Placental epithelial cell (primary cell): ENCODE measurements at places on chromosomes 16 and 17. TPM values are rescaled to one million over a fixed set of nuclear protein-coding genes. Genes with fewer than 3 reads are reported as not detected.

REXO5 gene
- 6.8 and 13.7 TPM in 2 replicates for total RNA-seq

EPOP gene
- total RNA-seq, result 2.4 and 6.2 TPM in 2 replicates

ZNRF1 gene
- 10.6 and 15.8 TPM in 2 replicates for total RNA-seq

CA5A gene
- not detected in 2 replicates for total RNA-seq

CMTR2 gene
- 33.8 and 40.2 TPM in 2 replicates for total RNA-seq

VWA3A gene
- total RNA-seq, result not detected in 2 replicates

CTRB2 gene
- not detected in 2 replicates for total RNA-seq

TAT gene
- total RNA-seq, result not detected in 2 replicates

TPSD1 gene
- not detected in 2 replicates for total RNA-seq

CHST6 gene
- 0.33 and 0.79 TPM in 2 replicates for total RNA-seq

PEMT gene
- 11.0 and 41.5 TPM in 2 replicates for total RNA-seq

OMG gene
- not detected in 2 replicates for total RNA-seq

INTS2 gene
- 9.4 and 17.4 TPM in 2 replicates for total RNA-seq

KCNAB3 gene
- total RNA-seq, result 1.2 and 1.6 TPM in 2 replicates

FOXF1 gene
- total RNA-seq, result not detected in 2 replicates

DNAH9 gene
- total RNA-seq, result not detected in 2 replicates

TGFB1I1 gene
- total RNA-seq, result 61.3 and 62.0 TPM in 2 replicates

TAOK2 gene
- 65.2 and 74.3 TPM in 2 replicates for total RNA-seq

TPSB2 gene
- total RNA-seq, result not detected in 2 replicates

KRTAP2-1 gene
- total RNA-seq, result not detected in 2 replicates

ABHD15 gene
- 14.5 and 19.8 TPM in 2 replicates for total RNA-seq

KRTAP4-4 gene
- not detected in 2 replicates for total RNA-seq

KRTAP3-1 gene
- not detected in 2 replicates for total RNA-seq

C1QTNF1 gene
- 3.1 TPM in 2 replicates for total RNA-seq

KRT40 gene
- not detected in 2 replicates for total RNA-seq

PRAC1 gene
- total RNA-seq, result not detected in 2 replicates

EIF3CL gene
- total RNA-seq, result 44.6 and 67.5 TPM in 2 replicates

ARHGDIG gene
- not detected in 2 replicates for total RNA-seq

CACNA1H gene
- under 0.01 and 0.11 TPM in 2 replicates for total RNA-seq

HBA1 gene
- total RNA-seq, result not detected in 2 replicates

CCL4 gene
- not detected in 2 replicates for total RNA-seq

ITGA2B gene
- 0.11 and 1.2 TPM in 2 replicates for total RNA-seq

CHAD gene
- total RNA-seq, result not detected in 2 replicates

LCAT gene
- total RNA-seq, result 15.7 and 17.6 TPM in 2 replicates

PRSS8 gene
- 66.0 and 67.9 TPM in 2 replicates for total RNA-seq

PRSS27 gene
- 1.6 TPM in 2 replicates for total RNA-seq

CACNG4 gene
- 2.7 and 7.9 TPM in 2 replicates for total RNA-seq

SYT17 gene
- total RNA-seq, result 10.4 and 20.4 TPM in 2 replicates

CMTM1 gene
- 2.1 and 6.7 TPM in 2 replicates for total RNA-seq

JPH3 gene
- total RNA-seq, result not detected in 2 replicates

SPATA32 gene
- 0.33 and 0.39 TPM in 2 replicates for total RNA-seq

HOXB9 gene
- total RNA-seq, result not detected in 2 replicates

RNF167 gene
- total RNA-seq, result 38.5 and 60.9 TPM in 2 replicates

ADAD2 gene
- total RNA-seq, result under 0.01 TPM in 1 of 2 replicates, not detected in the other
